Activated CD4-positive, alpha-beta T cell treated with anti-CD3 and anti-CD28 coated beads, Interleukin-2, amount 50 U/mL, for 1 hour (primary cell): ENCODE measurements at places on chromosomes 2 and 18.

DNA sequence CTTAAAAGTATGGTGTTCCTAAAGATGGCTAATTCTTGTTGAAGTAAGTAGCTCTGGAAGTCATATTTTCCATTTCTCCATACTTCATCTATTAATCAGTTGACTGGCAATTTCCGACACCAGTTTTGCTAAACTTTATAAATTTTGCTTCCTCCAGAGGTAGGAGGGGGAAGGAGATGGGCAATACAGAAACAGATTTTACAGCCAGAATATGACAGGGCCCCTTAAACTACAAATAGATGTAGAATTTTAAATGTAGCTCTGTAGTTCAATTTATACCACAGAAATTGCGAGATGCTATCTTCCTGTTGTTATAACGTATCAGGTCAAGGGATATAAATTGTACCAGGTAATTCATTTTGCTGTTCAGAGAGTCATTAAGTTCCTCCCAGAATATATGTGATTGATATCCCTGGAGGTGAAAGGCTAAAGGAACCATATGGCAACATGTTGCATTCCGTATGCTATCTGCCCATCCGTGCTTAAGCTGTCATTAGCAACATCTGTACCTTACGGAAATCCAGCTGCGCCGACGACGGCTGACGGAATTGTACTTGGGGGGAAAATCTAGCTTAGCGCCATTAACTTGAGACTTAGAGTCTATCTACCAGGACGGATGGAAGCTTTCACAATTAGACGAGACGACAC, 8.4 kb upstream of the NR4A2 start:
- DNase-seq = no peak

DNA sequence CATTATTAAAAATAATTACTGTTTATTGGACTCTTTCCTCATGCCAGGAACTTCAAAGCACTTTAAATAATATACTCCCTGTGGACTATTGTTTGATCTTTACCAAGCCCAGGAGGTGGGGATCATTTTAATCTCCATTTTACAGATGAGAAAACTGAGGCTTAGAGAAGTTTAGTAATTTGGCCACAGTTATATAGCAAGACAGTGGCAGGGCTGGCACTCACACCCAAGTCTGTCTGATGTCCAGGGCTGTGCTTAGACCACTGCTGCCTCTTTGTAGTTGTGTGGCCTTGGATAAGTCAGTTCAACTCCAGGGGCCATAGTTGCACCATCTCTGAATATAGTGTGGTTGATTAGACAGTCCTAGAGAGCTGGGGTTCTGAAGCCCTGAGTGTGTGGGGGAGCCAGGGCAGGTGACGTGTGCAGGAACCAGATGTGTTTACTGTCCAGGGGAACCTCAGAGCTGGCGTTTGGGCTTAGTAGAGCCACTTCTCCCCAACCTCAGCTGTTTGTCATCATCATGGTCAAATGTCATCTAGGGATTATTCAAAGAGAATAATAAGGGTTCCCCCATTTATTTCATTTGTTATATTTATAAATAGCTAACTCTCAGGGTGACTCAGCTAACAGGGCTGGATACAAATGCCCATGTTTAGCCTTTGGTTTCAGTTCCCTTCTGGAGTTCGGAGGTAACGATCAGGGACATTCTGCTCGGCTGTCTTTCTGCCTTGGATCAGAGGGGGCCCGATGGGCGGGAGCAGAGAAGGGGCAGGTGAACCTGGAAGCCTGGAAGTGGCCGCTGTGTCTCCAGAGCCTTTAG, 68.0 kb downstream of the BOLA3 start:
- no peak for DNase-seq

DNA sequence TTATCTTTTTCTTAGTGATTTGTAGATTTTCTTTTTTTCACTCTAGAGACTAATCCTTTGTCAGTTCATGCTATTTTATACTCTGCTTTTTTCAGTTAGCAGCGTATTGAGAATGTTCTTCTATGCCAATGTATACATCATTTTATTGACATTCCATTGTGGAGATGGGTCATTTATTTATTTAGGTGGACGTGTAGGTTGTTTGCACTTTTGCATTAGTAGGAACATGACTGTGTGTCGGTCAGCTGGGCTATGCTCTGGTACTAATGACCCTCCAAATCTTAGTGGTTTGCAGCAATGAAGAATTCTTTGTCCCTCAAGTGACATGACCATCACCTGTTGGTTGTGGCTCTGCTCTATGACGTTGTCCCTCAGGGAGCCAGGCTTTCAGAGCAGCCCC, 33.6 kb downstream of the HPCAL1 start:
- DNase-seq = no peak

GRCh38 chr18:50675043-50675442, 115.2 kb downstream of the MAPK4 start:
- no peak for DNase-seq

DNA sequence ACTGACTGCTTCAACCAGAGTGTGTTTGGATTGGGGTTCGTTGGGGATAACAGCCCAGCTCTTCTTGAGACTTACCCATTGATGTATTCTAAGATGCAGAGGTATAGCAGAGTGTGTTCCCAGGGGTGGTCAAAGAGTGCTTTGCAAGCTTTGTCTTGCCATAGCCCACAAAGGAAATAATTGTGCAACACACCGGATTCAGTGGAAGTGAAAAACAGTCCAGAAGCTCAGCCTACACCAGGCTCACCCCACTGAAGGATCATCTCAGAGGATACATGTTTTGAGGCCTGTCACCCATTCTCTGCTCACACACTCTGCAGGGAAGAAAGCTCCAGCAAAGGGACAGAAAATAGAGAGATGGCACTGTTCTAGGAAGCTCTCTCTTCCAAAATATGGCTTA, 9.6 kb downstream of the CACNB4 start:
- no peak for DNase-seq

GRCh38 chr2:213150315-213151097, 906 bp downstream of the IKZF2 start:
- DNase-seq = no peak

DNA sequence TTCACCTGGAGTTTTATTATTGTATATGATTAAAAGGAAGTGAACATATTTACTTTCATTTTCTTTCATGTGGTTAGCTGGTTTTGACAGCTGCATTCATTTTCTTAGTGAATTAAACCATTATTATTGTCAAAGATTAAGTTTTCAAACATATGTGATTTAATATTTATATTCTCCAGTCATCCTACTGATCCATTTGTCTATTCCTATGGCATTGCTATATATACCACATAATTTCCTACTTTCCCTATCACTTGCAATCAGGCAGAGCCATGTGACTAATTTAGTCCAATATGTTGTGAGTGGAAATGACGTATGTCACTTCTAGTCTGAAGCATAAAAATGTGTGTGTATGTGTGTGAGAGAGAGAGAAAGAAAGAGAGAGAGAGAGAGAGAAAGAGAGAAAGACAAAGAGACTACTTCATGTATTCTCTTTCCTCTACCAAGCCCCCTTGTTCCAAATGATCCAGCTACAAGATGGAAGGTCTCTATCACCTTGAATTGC, 12.0 kb upstream of the TACR1 start:
- no peak for DNase-seq

- DNase-seq = no peak
These were observed 11.8 kb downstream of the TBR1 start for GRCh38 chr2:161427664-161428587.

GRCh38 chr2:176261136-176261535, 8.1 kb upstream of the MTX2 start:
- DNase-seq = no peak

DNA sequence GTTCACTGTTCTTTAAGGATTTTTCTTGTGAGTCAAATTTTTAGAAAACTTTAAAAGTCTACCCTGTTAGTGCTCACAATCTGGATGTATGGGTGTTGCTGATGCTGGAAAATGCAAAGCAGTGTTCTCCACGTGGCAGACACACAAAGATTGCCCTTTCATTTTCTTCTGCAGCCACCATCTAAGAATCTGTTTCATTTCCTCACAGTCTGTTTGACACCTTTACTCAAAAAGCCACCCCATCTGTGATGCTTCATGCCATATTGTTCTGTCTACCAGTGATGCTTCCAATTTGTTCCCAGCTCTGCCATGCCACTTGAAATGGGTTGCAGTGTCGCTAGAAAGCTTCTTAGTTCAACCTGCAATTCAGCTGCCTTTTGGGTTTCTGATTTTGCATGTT, 464.2 kb upstream of the UBE2E3 start:
- no peak for DNase-seq
